Substantia nigra (tissue), 51 donors: ENCODE measurements at places on chromosomes 7 and 10.

- DNase-seq, result no peak
Measured at GRCh38 chr7:127844707-127845331, 186.4 kb downstream of the LRRC4 start.

DNA sequence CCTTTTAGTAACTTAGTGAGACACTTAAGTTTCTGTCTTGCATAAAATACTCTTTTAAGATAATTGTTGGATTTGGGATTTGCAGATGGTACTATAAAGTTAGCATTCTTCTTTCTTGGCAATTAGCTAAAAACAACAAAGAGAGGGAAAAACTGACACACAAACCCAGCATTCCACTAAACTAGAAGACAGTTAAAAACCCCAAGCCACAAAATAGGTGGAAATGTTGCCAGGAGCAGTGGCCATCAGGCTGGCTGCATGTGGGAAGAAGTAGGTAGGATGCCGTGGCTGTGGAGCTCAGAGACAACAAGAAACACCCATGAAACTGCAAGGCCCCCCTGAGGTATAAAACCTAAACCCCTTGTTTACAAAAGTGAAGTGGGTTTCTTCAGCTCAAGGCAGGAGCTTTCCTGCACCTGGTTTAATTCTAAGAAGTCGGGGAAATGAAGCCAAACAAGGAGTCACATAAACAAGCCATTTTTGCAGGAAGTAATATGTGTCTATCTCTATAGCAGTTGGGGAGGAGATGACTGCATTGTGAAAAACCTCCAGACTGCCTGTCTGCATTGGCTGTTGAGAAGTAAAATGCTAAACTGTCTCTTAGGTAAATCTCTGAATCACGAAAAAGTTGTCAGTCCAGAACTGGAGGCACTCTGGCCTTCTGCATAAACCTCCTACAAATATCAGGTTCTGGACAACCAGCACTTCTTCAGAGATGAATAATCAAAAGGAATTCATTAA, 9.5 kb downstream of the RAB18 start:
- no peak for DNase-seq

DNA sequence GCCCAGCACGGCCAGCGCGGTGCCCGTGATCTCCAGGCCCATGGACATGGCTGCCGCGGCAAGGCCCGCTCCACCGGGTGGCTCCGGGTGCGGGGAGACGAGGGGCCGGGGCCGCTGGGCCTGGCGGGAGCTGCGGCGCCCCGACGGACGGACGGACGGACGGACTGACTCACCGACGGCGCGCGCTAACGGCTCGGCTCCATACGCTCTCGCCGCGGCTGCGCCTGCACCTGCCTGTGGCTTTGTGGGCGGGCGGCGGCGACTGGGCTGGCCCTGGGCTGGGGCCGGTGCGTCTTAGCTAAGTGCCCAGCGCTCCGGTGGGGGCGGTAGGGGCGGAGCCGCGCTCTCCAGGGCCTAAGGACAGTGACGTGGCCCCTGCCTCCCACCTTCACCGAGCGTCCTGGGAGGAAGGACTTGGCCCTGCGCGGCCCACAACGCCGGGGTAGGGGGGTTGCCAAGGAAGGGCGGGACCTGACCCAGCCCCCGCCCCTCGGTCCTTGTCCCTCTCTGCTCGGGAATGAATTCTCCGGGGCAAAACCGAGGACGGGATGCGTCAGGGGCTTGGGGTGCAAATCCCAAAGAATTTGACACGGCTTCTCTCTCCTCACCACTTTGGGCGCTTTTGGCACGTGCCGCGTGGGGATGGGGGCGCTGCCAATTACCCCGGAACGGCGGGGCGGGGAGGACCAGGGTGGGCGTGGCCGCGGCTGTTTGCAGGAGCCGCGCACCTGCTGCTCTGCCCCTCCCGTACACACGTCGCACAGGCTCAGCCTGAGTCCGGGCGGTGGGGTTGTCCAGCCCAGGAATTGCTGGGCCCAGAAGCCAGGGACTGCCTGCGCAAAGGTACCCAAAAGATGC, at the start of gene CLDN3:
Gene CLDN3, minus strand, starts transcription at position 269 of the 858 bp plus-strand sequence. Its CDS starts 221 bp downstream, at position 48.
- no peak for DNase-seq

DNA sequence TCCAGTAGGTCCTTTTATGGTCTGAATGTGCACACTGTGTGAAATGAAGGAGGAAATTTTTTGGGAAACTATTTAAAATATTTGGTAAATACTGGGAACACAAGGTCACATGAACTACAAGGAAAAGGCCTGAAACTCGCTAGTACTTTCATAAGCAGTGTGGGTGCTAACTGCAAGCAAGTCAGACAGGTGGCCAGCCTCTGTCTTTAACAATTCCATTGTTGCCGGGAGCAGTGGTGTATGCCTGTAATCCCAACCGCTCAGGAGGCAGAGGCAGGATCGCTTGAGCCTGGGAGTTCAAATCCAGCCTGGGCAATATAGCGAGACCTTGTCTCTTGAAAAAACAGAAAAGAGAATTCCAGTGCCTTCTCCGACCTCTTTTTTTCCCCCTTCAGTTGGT, 37.5 kb downstream of the SMURF1 start:
- DNase-seq, result no peak

DNA sequence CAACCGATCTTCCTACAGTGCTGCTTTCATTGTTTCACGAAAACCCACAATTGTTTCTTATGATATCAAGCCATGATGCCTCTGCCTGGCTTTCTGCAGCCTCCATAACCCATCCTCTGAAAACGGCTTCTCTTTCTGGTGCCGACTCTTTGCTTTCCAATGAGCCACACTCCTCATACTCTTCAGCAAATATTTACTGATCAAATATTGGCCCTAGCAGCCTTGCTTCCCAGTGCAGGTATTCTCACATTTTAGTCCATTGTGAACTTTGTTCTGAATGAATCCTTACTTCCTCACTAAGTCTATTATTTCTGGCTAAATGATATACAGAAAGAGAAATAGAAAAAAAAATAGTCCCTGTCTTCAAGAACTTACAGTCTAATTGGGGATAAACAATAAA, 35.5 kb downstream of the LAMB1 start:
- no peak for DNase-seq

DNA sequence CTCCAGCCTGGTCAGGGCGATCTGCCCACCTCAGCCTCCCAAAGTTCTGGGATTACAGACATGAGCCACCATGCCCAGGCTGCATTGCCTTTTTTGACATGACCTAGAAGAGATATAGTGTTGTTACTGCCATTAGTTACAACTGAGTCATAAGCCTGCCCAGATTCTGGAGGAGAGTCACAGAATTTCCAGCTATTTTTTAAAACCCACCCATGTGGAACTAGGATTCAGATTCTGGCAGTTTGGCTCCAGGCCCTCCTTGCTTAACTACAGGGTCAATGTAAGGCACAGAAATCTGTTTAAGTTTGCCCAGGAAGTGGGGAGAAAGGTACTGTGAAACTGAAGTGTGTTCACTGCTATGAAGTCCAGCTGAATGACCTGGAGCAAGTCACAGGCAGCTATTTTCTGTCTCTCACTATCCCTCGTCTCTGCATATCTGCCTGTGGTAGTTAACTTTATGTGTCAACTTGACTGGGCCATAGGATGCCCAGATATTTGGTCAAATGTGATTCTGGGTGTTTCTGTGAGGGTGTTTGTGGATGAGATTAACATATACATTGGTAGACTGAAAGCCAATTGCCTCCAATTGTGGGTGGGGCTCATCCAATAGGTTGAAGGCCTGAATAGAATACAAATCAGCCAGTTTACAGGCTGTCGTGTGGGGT, 8.4 kb upstream of the MARVELD1 start:
- no peak for DNase-seq

GRCh38 chr7:610531-611280, 91.1 kb upstream of the PDGFA start:
- DNase-seq, result no peak

DNA sequence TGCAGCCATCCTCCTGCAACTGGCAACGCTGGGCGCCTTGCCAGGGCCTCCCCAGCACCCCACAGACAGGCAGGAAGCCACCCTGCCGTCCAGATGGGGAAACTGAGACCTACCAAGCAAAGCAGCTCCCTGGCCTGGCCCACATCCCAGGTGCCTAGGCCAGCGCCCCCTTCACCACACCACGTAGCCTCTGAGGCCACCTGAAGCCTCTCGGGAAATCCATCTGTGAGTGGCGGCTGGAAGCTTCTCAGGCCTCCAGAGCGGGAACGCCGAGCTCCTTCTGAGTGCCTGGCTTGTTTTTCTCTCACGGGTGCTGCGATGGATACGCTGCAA, 58.7 kb downstream of the UNCX start:
- no peak for DNase-seq

GRCh38 chr7:135745703-135746312, 2.8 kb downstream of the FAM180A start:
- DNase-seq, result no peak

DNA sequence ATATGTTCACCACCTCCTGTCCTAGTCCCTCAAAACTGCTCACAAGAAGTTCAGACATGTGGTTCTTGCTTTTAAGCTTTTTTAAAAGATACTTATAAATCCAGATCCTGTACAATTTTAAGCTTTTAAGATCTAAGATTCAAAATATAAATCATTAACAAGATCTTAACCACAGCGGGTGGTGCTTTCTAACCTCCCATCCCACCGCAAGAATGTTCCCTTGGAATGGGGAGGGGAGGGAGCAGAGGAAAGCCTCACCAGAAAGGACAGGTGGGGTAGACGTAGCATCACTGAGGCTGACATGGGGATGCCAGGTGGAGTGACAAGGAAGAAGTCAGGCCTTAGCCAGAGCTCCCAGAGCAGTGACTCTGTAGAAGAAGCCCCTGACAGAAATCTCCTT, 133.5 kb downstream of the C1GALT1 start:
- no peak for DNase-seq
